Activated CD4-positive, alpha-beta T cell treated with anti-CD3 and anti-CD28 coated beads for 36 hours (primary cell): ENCODE measurements at places on chromosomes 12 and 14. TPM values are rescaled to one million over a fixed set of nuclear protein-coding genes. Genes with fewer than 3 reads are reported as not detected.

Gene KRT74
- total RNA-seq = not detected

Gene SALL2
- total RNA-seq = 6.3 TPM

Gene KRT80
- total RNA-seq = not detected

Gene GPR162
- total RNA-seq = 0.26 TPM

Gene TAS2R7
- not detected for total RNA-seq

Gene GATC
- 36.3 TPM for total RNA-seq

Gene CAPRIN2
- 10.0 TPM for total RNA-seq

Gene RGS6
- total RNA-seq = 0.39 TPM

Gene FUT8
- 44.2 TPM for total RNA-seq
